ENCODE measurements at places on chromosomes 16 and 17. TPM values are rescaled to one million over a fixed set of nuclear protein-coding genes. Genes with fewer than 3 reads are reported as not detected.
A peak's percentile ranks its signal among the peaks of the same experiment; 100 is the strongest.

DNA sequence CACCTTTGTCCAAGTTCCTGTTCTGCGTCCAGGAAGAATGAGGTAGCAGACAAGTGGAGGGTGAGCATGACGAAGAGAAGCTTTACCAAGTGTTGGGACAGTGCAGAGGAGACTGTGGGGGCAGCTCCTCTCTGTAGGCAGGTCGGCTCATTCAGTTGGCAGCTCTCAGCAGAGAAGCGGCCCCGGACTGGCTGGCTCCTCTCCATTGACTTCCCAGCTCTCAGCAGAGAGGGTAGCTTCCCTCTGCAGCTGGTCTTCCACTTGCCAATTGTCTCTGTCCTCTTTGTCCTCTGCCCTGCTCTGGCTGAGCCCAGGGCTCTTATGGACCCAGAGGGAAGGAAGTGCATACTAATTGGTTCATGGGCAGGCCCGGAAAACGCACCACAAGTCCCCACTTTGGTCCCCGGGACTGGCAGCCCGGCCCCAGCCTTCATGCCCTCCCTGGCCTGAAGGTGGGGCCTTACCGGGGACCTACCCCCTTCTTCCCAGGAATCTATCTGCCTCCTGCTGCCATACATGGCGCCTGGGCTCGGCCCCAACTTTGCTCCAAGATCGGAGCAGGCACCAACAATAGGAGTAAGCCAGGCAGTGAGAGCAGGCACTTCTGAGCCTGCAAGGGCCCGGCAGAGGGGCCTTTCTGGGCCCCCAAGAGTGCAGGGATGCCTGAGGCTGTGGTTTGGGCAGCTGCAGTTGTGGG is 10.1 kb downstream of the KCTD5 start:
- no peak for DNase-seq

- DNase-seq = no peak
These were observed 17.0 kb upstream of the NAGS start for GRCh38 chr17:43987131-43988021.

DNA sequence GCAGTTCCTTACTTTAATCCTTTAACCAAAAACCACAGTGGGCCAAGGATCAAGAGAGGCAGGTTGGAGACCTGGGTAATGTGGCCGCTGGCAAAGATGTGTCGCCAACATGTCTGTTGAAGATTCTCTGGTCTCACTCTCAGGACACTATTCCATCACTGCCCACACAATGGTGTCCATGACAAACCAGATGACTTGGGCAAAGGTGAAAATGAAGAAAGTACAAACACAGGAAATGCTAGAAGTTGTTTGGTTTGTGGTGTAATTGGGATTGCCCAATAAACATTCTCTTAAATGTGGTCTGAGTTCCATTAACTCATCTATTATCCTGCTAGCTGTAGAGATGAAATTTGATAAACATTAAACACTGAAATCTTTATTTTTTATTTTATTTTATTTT is 43.3 kb downstream of the SALL1 start:
- DNase-seq = no peak

DNA sequence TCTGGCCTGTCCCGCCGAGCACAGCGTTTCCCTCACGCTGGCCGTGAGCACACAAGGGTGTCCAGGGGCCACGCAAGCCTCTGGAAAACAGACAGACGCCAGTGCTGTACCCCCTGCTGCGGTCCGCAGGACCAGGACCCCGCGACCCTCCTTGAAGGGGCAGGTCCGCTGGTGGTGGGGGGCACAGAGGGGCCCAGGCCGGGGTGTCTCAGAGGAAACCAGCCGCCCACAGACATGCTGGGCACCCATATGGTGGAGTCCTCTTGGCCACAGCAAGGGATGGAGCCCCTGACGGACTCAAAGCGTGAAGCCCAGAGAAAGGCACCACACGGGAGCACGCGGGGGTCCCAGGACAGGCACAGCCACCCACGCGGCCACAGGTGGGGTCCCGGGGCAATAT is 34.4 kb downstream of the METRNL start:
- peak; percentile 63 for DNase-seq

DNA sequence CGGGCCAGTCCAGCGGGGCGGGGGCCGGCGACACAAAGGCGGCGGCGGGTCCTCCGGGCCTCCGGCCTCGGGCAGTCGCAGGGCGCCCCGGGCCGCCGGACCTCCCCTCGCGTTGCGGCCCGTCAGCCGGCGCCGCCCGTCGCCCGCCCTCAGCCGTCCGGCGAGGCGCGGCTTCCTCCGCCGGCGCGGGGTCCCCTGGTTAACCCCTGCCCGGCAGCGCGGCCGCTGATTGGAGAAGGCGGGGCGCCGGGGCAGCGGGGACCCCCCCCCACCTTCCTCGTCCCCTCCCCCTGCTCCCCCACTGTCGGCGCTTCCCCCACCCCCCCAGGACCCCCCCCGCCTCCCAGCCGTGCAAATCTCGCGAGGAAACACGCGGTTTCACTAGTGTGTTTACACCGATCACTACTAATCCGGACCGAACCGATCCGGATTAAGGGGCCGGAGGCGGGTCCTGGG is at the start of gene TLK2:
Gene TLK2, plus strand, starts transcription at position 402 of the 456 bp plus-strand sequence. CDS start 2,301 bp downstream, outside the sequence.
- peak; percentile 90 for DNase-seq

DNA sequence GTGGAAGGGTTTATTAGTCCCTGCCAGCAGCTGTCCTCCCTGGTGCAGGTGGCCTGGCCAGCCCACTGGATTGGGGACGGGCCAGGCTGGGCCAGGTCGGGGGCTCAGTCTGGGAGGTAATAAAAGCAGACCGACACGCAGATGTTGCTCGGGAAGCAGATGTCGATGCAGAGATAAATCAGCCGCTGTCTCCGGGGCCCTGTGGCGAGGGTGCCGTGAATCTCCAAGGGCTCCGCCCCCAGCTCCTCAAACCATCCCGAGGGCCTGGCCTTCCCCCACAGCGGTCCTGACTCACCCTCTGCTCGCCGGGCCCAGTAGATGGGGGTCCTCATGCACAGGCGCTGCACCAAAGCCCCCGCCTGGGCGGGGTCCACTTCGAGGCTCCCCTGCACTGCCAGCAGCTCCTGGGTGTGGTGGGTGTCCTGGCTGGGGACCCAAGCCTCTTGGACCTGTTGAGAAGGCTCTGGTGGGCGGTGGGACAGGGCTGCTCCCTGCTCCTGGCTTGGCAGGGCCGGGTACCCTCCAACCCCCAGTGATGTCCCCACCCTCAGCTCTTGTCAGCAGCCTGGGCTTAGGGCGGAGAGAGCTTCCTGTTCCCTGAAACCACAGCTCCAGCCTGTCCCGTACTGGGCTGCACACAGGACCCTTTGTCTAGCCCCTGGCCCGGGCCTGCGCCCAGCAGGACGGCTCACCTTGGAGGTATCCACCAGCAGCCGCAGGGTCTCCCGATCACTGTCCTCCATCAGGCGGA is 1.2 kb downstream of the BRICD5 start:
- no peak for DNase-seq

- no peak for DNase-seq
These were observed 219.9 kb downstream of the CHD9NB start for GRCh38 chr16:52832771-52833170.

DNA sequence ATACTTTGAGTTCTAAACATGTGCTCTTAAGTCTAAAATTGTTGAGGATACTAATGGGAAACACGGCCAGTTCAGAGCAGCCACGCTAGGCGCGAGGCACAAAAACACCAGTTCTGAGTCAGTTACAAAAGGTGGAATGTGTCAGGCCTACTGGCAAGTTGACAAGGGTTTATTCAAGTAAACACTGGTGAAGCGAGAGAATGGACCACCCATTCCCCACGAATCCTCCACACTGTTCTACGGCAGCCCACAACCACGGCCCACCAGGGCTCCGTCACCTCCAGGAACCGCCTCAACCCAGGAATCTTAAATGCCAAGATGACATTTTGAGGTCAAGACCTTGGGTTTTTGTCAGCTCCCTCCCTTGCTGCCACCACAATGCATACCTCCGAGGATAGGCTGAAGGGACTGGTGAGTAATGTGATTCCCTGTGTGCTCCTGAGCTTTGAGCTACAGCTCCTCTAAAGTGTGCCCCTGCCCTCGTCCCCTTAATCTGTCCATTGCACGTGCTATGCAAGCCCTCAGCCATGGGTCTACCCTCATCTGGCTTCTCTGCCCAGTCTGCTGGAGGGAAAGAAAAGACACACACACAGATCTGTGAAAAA is 28.5 kb upstream of the TRAP1 start:
- DNase-seq = no peak

- DNase-seq = no peak
These were observed 55.3 kb upstream of the FASN start for GRCh38 chr17:82153295-82153691.

DNA sequence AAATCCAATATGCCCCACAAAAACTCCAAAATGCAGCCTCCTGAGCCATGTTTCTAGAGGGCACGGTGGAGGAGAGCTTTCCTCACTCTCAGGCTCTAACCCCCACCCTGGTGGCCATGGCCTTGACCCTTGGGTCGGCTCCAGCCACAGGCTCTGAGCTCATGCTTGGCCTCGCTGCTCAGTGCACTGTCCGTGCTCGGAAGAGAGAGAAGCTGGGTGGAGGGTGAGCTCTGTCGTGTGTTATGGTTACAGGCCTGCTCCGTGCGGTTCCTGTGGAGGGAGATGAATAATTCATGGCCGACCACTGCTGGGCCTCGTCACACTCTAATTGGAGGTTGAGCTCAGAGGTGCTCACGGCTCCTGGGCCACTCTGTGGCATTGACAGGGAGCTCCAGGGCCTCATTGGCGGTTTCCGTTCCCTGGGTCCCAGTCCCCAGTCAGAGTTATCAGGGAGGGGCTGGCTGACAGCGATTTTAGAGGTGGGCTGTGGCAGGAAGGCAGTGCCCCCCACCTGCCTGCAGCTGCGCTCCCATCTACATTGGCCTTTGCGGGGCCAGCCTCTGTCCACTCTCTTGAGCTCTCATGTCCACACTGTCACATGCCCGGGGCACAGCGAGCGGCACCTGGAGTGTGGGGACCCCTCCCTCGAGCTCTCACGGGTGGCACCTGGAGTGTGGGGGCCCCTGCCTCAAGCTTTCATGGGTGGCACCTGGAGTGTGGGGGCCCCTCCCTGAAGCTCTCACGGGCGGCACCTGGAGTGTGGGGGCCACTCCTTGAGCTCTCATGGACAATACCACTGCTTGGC is 24.9 kb downstream of the ACSF3 start:
- DNase-seq = peak; percentile 24

GRCh38 chr17:33973491-33973890 is 281.6 kb upstream of the CCL2 start:
- DNase-seq = no peak

- no peak for DNase-seq
These were observed 27.9 kb downstream of the CLEC16A start for GRCh38 chr16:10972108-10972818.

GRCh38 chr16:22007509-22008214 is at the start of gene MOSMO:
TSS of gene MOSMO (plus strand) at chr16:22008111. CDS start at chr16:22008302, 191 bp downstream.
- peak; percentile 67 for DNase-seq

GRCh38 chr17:17315142-17315821 is 12.1 kb downstream of the NT5M start:
- no peak for DNase-seq

- peak; percentile 29 for DNase-seq
These were observed 8.5 kb upstream of the CES3 start for GRCh38 chr16:66952430-66953110.

GRCh38 chr17:1611715-1612114 is 16.9 kb downstream of the SLC43A2 start:
- no peak for DNase-seq

- no peak for DNase-seq
These were observed 77.6 kb downstream of the CCDC182 start for GRCh38 chr17:57667461-57667923.

DNA sequence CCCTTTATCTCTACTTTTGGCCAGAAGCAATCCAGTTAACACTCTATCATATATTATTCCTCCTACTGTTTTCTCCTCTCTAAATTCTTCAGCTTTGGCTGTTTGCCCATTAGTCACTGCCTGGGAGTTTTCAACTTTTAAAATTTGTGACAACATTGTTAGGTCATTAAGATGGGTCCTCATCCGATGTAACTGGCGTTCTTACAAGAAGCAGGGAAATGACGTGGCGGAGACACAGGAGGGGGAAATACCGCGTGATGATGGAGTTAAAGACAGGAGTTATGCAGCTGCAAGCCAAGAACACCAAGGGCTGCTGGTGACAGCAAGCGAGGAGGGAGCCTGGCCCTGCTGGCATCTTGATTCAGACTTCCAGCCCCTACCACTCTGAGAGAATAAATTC is 34.8 kb upstream of the CPHXL start:
- no peak for DNase-seq

DNA sequence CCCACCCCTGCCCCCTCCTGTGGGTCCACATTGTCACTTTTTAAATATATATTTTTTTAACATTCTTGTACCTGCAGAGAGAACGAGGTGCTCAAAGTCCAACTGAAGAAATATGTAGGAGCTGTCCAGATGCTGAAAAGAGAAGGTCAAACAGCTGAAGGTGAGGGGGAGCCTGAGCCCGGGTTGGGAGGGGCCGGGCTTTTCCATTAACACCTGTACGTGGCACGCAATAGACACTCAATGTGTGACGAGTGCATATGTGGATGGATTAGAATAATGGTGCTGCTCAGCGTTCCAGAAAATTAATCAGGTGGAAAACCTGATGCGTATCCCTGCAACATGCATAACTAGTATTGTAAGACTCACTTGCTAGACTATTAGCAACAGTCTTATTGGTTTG is 223.0 kb downstream of the SNX29 start:
- DNase-seq = no peak

DNA sequence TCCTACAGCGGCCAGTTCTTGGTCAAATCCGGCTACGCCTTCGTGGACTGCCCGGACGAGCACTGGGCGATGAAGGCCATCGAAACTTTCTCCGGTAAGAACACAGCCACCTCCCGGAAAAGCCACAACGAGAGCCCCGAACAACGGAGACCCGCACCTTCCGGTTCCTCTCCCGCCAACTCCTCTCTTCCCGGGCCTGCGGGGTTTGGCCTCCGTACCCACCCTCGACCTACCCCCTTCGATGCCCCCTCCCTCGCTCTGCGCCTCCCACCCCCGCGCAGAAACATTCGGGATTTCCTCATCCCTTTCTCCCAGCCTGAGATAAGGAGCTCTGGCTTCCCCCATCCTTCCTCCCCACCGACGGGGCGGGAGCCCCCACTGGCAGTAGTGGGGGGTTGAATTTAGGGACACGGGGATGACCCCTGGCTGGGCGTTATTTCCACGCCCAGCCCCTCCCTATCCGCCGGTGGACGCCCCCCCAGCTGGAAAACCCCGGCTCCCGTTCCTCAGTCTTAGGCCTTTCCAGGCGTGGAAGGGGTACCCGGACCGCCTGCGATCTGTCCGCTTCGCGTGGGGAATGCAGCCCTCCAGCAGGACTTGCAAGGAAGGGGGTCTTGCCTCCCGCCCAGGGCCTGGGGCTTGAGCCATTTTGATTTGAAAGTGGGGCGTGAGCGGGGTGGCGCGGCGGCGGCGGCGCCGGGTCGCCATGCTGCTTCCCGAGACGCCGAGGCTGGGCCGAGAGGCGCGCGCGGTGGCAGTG is 822 bp downstream of the IGF2BP1 start:
- no peak for DNase-seq

The POLR3K gene
- 10.7 TPM for polyA plus RNA-seq

The SRR gene
- polyA plus RNA-seq = 24.2 TPM

The ZNF821 gene
- polyA plus RNA-seq = 20.5 TPM

The ODAD4 gene
- polyA plus RNA-seq = 6.6 TPM

The NF1 gene
- 54.9 TPM for polyA plus RNA-seq

The LPO gene
- 0.10 TPM for polyA plus RNA-seq

The CCDC200 gene
- 16.8 TPM for polyA plus RNA-seq
